GM12892 (cell line): ENCODE measurements at places on chromosomes 2 and 18.

GRCh38 chr2:206713746-206714145 lies 4.5 kb downstream of the DYTN start:
- DNase-seq, result peak; percentile 21

- no peak for DNase-seq
Measured at GRCh38 chr2:64106481-64106880, 37.7 kb downstream of the PELI1 start.

DNA sequence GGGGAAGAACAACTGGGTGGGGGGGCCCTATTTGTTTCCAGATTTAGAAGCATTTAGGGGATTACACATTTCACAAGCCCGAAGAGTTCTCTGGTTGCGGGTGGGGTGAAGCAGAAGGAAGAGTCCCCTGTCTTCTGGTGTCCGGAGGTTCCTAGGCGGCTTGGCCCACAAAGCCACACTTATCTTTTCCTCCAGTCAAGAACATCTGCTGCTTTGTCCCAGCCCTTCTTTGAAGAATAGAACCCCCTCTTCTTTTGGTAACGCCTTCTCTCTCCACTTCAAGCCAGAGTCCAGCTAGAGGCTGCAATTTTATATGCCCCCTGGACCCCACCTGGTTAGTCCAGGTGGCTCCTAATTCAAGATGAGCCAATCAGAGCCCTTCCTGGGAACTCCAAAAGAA lies 15.8 kb downstream of the BOLA3 start:
- DNase-seq, result no peak

- DNase-seq, result no peak
Measured at GRCh38 chr2:47357483-47357882, 45.5 kb upstream of the MSH2 start.

GRCh38 chr2:75607988-75608683 lies 38.4 kb upstream of the MRPL19 start:
- no peak for DNase-seq

GRCh38 chr2:128550389-128550788 lies 231.7 kb upstream of the HS6ST1 start:
- no peak for DNase-seq

DNA sequence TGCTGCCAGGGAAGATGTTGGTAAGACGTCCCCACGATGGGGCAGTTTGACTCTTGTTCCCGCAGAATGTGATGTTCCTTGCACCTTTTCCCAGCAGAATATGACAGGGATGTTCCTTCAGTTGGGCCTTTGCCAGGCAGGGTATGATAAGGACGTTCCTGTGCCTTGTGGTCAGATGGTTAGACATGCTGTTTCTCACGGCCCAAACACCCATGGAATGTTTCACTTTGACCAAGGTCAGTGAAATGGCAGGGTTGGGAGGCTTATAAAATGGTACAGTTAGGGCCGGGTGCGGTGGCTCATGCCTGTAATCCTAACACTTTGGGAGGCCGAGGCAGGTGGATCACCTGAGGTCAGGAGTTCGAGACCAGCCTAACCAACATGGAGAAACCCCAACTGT lies 40.3 kb upstream of the YPEL5 start:
- DNase-seq, result no peak

GRCh38 chr2:170420961-170421687 lies 243.2 kb downstream of the MYO3B start:
- no peak for DNase-seq

DNA sequence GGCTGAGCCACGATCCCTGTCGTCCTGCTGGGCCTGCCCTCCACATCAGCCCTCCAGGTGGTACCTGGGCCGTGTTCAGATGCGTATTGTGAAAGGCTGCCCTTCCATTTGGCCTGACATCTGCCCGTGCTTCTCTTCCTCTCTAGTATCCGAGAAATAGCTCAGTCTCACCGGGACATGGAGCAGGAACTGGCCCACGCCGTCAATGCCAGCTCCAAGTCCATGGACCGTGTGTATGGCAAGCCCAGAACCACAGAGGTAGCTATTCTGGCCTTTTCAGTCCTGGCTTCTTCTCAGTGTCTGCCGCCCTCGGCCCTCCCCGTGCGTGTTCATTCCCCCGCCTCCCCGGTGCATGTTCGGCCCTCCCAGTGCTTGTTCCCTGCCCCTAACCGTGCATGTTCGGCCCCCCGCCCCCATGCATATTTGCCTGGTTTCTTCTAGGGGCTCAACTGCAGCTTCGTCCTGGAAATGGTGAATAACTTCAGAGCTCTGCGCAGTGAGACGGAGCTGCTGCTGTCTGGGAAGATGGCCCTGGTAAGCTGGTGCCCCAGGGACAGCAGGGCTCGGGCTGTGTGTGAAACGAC lies 104.3 kb downstream of the USP40 start:
- no peak for DNase-seq

- DNase-seq, result no peak
Measured at GRCh38 chr2:240339411-240340360, 95.8 kb upstream of the GPC1 start.

GRCh38 chr2:26840937-26841610 lies 6.9 kb upstream of the DPYSL5 start:
- no peak for DNase-seq

- DNase-seq, result peak; percentile 84
Measured at GRCh38 chr2:96951125-96951654, 35.2 kb downstream of the FAM178B start.

GRCh38 chr18:6414118-6414722 lies 491 bp downstream of the L3MBTL4 start:
- DNase-seq, result peak; percentile 83

DNA sequence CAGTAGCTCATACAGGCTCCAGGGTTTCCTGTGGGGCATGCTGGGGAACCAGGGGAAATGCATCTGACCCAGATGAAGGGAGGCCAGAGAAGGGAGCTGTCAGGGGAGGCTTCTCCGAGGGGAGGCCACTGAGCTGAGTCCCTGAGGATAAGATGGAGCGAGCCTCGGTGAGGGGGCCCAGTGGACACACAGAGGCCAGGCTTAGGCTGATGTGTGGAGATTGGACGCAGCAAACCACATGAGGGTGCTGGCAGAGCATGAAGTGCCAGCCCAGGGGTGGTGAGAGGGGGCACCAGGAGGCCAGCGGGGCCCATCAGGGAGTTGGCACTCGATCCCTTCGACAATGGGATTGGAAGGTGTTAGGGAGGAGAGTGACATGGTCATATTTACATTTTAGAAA lies 235.0 kb downstream of the KLHL29 start:
- DNase-seq, result no peak

DNA sequence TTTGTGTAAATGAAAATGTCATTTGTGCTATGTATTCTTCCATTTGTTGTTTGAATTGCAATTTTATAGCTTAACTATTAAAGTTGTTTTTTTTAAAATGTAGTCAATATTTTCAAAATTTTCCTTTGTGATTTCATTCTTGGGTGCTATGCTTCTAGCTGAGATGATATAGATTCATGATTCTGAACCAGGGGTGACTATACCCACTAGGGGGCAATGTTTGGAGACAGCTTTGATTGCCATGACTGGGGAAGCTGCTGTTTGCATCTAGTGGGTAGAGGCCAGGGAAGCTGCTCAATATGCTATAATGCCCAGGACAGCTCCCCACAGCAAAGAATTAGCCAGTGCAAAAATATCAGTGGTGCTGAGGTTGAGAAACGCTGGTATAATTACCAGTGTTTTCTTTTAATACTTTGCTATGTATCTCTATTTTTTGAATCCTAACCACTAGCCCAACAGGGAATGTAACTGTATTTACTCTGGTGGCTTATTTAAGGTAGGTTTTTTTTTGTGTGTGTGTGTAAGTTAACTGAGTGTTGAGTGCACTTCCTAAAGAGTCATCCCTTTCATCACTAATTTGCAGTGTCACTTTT lies 99.7 kb downstream of the MEP1B start:
- DNase-seq, result no peak

- DNase-seq, result no peak
Measured at GRCh38 chr2:46828135-46828438, 87.5 kb downstream of the MCFD2 start.

- no peak for DNase-seq
Measured at GRCh38 chr2:104865096-104865470, 11.2 kb downstream of the POU3F3 start.

DNA sequence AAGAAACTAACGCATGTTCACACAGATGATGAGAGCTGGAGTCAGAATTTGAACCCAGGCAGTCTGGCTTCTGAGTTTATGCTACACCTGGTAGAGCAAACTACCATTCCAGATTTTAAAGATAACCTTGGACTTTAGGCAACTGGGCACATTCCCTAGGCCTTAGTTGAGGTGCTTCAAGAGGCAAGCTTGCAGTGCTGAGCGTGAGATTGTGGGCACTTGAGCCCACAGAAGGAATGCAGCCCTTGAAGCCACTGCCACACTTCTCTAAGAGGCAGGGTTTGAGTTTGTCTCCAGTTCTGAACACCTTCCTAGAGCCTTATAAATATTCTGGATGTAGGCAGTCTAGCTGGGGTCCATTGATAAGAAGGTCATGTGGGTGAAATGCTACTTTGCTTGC lies 216.1 kb upstream of the SLC14A2 start:
- no peak for DNase-seq

- DNase-seq, result no peak
Measured at GRCh38 chr18:37889963-37890362, 324.4 kb upstream of the CELF4 start.

GRCh38 chr2:188678882-188679281 lies 295.3 kb upstream of the COL3A1 start:
- no peak for DNase-seq

DNA sequence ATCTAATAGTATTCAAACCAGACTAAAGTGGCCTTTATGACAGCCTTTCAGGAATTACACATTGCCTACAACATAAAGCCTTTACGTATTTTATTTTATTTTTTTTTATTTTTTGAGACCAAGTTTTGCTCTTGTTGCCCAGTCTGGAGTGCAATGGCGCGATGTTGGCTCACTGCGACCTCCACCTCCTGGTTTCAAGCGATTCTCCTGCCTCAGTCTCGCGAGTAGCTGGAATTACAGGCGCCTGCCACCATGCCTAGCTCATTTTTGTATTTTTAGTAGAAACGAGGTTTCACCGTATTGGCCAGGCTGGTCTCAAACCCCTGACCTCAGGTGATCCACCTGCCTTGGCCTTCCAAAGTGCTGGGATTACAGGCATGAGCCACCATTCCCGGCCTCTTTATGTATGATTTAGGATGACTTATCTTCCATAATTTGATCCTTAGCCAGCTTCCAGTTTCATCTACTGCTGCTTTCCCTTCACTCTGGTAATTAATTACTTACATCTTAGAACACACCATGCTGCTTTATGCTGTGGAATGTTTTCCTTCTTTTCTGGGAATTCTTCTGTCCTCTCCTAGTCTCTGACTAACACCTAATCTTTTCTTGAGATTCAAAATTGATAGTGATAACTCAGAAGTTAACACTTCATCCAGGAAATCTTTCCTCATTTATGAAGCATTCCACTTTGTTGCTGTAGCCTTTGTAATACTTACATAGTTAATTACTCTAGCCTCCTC lies 2.6 kb downstream of the USP14 start:
- DNase-seq, result no peak

DNA sequence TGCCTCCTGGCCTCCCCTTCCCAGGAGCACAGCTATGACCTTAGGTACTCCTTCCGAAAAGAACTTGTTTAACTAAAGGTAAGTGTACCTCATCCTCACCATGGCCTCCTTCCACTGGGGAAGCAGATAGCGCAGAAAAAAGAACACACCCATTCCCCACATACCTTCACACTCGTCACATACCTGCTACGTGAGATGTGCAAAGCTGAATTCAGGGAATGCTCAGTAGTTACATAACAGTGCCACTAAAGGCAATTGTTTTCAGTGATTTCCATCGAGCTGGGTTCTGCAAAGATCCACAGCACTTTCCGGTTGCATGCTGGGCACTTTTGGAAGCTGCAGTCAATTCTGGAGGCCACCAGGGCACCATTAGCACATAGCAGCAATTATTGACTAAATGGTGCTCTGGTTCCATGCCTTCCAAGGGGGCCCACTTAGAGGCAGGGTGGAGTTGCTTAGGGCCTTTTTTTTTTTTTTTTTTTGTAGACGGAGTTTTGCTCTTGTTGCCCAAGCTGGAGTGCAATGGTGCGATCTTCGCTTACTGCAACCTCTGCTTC lies 41.0 kb downstream of the PAX8 start:
- no peak for DNase-seq

GRCh38 chr18:74288730-74289129 lies 3.0 kb downstream of the CYB5A start:
- no peak for DNase-seq

- DNase-seq, result no peak
Measured at GRCh38 chr2:121489911-121490583, 40.6 kb upstream of the RNU4ATAC start.

GRCh38 chr18:48814490-48815178 lies 136.1 kb downstream of the SMAD7 start:
- no peak for DNase-seq

- DNase-seq, result no peak
Measured at GRCh38 chr2:126846241-126846640, 52.4 kb upstream of the TEX51 start.

DNA sequence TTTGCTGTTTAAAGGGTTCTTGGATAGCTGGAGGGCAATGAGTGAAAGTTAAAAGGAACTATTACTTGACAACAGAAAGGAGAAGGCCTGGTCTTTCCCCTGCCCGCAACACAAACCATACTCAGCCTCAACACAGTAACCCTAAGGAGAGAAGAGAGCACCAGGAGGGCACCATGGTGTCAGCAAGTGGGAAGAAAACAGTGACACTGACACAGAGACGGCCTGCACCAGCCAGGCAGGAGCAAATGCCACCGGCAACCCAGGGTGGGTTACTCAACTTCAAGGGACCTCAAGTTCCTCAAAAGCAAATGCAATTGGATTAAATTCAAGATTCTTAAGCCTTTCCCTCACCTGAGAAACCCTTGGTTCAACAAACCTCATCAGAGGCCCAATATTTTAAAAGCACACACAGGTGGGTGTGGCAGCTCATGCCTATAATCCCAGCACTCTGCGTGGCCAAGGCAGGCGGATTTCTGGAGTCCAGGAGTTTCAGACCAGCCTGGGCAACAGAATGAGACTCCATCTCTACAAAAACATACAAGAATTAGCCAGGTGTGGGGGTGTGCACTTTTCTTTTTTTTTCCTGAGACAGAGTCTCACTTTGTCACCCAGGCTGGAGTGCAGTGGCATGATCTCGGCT lies 52.3 kb downstream of the TFCP2L1 start:
- no peak for DNase-seq

- no peak for DNase-seq
Measured at GRCh38 chr18:24695168-24695567, 234.7 kb downstream of the HRH4 start.

GRCh38 chr2:4455486-4456155 lies 752.2 kb downstream of the DCDC2C start:
- DNase-seq, result no peak

- DNase-seq, result no peak
Measured at GRCh38 chr18:47752796-47753645, 177.4 kb downstream of the SMAD2 start.

DNA sequence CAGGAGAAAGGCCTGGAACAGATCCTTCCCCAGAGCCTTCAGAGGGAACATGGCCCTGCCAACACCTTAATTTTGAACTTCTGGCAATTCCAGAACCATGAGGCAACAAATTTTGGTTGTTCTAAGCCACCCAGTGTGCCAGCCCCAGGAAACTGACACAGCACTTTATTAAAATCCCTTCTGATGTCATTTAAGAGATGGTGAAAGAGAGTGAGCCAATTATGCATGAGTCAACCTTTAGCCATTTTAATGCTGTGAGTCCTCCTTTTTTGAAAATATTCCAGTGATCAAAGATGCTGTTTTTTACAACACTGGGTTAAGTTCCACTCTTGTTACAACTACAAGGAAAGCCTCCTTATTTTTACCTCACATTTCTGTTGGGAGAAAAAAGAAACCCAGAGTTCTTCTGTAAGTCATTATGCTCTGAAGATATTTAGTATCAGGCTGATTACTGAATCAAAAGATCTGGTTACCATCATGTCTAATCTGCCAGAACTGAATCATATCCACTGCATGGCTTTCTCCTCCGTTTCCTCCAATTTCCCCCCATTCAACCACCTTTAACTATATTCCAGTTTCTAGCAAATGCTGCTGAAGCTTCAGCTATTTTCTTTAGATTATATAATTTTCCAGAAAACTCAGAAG lies 235.4 kb downstream of the TXNL1 start:
- DNase-seq, result no peak
